Stimulated activated CD8-positive, alpha-beta memory T cell treated with anti-CD3 and anti-CD28 coated beads, Interleukin-4, amount 100 ng/mL, for 48 hours (primary cell): ENCODE measurements at places on chromosomes 3 and 15.

GRCh38 chr3:66469220-66469640, 31.6 kb downstream of the LRIG1 start:
- no peak for DNase-seq

DNA sequence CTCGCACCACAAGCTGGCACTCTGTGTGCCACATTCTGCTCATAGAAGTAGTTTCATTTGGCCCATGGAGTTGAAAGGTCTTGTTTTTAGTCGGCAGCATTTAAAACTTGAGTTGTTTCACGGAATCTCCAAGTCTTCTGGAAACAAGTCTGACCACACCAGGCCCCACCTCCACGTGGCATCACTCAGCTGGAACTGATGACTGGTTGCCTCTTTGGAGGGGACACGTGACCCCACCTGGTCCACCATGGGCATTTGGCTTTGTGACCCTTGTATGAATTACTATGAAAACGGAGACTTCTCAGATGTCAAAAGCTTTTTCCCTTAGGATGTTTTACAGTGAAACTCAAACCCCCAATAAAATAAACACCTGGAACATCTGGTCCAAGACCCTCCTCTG, 74.9 kb downstream of the NTRK3 start:
- no peak for DNase-seq

DNA sequence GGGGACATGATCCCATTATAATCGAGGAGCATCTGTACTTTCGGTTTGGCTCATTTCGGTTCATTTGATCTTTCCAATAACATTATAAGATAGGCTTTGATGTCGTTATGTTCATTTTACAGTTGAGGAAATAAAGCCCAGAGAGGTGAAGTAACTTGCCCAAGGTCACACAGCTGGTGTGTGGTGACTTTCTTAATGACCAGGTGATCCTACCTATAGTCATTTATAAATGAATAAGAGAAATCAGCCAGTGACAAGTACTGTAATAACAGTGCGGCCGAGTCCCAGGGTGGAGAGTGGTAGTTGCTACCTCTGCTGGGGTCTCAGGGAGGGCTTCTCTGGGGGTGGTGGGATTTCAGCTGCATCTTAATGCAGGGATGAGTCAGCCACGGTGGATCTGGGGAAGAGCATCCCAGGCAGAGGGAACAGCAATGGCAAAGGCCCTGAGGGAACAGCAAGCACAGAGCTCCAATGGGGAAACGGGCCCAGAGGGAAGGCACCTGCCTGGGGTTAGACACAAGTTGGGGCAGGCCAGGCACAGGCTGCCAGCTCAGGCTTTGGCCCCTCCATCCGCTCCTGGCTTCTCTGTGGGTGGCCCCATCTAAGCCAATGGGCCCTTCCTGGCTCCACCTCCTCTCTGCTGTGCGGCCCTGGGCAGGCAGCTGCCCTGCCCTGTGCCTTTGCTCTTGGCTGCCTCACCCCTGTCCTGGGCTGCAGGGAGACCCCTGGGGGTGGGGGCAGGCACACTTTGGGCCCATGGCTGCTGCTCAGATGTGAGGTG, 1.1 kb upstream of the FBLN2 start:
- no peak for DNase-seq

DNA sequence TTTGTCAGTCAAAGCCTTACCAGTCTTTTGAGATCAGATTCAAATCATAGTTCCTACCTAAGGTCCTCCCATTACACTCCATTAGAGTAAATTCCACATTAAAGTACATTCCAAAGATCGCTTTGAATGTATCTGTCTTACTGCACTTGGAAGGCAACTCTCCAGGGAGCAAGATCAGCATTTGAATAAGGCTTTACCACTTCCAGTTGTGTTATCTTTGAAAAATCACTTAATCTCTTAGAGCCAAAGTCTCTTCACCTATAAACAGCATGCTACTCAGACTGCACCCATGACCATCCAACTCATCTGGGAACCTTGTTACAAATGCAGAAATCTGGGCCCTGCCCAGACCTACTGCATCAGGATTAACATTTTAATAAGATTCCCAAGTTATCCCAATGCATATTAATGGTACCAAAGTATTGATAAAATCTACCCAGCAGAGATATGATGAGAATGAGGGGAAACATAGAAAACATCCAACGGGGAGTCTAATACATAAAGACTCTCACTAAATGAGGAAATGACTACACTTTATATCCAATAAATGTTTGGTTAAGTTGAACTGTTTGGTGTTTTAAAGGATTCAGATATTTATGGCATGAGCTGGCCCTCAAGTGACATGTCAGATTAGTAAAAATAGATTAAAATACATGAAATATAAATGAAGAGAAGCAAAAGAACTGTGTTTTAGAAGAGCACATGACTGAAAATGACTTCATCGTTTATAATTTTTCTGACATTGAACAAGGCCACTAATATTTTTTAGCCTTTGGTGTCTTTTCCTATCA, 75.9 kb downstream of the TNIK start:
- no peak for DNase-seq

- no peak for DNase-seq
These were observed 423.0 kb upstream of the TPM1 start for GRCh38 chr15:62619526-62619925.

- no peak for DNase-seq
These were observed 25.9 kb upstream of the MTMR10 start for GRCh38 chr15:31017311-31017710.

DNA sequence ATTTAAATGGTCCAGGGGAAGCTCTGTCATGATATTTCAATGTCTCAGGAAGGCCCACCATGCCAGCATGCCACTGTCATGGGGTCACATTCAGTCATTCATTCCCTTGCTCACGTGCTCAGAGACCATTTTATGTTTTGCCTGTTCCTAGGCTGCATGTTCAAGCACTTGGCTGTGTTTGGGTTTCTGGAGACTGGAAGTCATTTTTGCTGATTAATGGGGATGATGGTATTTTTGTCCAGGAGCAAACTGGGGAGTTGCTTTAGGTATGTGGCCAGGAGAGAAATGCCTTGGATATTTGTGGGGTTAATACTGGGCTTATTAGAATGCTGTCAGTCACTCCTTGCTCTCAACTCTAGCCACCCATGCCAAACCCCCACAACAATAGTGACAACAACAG, 303.5 kb downstream of the PTPRG start:
- no peak for DNase-seq

- no peak for DNase-seq
These were observed 41.8 kb upstream of the ST6GAL1 start for GRCh38 chr3:186888569-186888968.

DNA sequence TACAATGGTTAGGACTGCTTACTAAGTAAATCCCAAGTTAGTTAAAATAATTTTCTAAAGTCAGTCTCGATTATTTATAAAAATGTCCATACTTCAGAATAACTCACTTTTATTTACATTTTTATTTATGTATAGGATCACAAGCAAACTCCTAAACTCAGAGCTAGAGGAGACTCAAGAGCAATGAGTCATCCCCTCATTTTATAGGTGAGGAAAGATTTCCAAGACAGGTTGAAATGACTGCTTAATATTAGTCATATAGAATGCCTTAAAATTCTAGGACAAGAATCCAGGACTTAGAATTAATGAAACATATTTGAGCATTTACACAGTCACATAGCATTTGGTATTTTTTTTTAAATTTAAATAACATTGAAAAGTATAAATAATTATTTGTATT, 983.8 kb downstream of the SI start:
- no peak for DNase-seq
